Left ventricle myocardium superior (tissue), 1 donor: ENCODE measurements at places on chromosomes 2 and 18. TPM values are rescaled to one million over a fixed set of nuclear protein-coding genes. Genes with fewer than 3 reads are reported as not detected.
A peak's percentile ranks its signal among the peaks of the same experiment; 100 is the strongest.

The OTOS gene
- not detected for total RNA-seq

DNA sequence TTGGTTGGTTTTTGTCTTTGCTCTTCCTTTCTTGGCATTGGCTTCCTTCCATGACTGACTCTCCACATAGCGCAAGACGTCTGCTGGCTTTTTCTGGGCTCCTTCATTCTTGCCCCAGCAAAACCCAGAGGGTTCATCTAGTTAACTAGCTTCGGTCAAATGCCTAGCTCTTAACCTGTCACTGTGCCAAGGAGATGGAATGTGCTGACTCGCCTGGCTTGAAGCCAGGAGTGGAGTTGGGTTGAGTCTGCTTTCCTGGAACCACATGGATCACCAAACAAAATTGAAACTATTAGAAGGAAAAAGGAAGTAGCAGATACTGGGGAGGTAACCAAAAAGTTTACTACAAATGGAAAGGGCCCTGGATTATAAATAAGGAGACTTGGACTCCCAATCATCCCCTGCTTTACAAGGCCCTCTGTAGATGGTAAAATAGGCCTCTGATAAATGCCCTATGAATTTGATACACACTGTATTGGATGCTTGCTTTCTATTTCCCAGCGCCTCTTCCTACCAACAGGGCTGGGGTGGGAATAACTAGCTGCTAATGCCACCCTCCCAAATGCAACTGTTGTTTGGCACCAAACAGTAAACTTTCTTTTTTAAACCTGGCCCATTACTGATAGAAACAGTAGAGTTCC, 11.3 kb downstream of the MALT1 start:
- peak; percentile 63 for DNase-seq

The PAX8 gene
- total RNA-seq = 0.30 TPM

DNA sequence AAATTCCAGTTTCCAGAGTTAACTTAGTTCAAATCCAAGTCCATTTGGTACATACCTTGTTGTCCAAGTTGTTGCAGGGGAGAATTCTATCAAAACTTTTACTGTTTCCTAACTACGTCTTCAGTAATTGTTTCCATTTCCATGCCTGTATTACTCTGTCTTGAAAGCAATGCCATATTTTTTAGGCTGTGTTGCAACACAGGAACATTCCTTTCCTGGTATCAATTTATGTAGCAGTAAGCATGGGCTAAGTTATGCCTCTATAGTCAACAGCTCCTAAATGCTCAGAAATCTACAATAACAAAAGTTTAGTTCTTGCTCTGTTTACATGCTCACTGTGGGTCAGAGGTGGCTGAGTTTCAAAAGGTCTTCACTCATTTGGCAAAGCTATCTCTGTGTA, 1943.8 kb upstream of the PIK3C3 start:
- DNase-seq = no peak

The C2orf66 gene
- not detected for total RNA-seq

The GNLY gene
- 2.3 TPM for total RNA-seq
